ENCODE measurements at places on chromosomes 12 and 14.
A peak's percentile ranks its signal among the peaks of the same experiment; 100 is the strongest.

- DNase-seq = no peak
These were observed 73.9 kb downstream of the SPPL3 start for GRCh38 chr12:120830052-120830940.

DNA sequence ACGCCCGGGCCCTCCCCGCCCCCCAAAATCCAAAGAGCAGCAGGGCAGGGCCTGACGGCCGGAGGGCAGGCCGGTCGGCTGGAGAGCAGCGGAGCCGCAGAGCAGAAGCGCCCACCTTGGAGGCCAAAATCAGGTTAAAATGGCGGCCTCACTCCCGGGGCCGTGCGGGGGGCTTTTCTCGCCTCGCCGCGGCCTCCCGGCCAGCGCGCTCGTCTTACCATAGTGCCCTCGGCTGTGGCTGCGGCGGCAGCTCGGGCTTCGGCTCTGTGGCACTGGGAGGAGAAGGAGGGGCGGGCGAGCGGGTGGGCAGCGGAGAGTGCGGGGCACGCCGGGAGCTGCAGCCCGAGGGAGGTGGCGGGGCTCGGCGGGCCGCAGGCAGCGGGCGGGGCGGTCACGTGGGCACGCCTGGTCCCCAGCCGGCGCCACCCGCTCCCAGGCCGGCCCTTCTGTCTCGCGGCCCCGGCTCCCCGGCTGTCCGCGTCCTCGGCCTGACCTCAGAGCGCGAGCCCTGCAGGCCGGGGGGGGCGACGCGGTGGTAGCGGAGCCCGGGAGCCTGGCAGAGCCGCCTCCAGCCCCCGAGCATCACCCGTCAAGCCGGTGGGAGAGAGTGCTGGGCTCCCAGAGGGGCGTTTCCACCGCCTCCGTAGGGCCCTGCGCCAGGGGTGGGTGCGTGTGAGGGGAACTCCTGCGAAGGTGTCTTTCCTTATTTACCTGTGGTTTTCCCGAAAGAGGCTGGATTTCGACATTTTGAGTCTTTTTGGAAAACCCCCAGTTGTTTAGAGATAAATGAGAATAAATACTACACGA lies at the start of gene CFL2:
Gene CFL2, minus strand, starts transcription at position 274 of the 807 bp plus-strand sequence. Its CDS starts 53 bp downstream, at position 221.
- DNase-seq = peak; percentile 96

- no peak for DNase-seq
These were observed 49.5 kb downstream of the SLC2A13 start for GRCh38 chr12:40056373-40056772.

DNA sequence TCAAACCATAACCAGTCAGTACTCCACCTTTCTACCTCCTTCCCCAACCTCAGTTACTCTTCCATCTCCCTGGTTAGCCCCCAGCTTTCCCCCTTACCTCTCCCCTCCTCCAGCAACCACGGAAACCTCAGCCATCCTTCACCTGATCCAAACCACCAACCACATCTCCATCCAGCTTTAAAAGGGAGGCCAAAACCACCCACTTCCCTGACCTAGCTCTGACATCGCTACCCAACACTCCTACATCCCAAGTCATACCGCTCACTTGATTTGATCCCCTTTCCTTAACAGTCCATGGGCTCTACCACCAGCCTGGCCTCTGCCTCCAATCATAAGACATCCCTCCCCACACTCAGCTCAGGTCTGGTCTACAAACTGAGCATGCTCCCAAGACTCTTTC lies 1.5 kb downstream of the RAB35 start:
- no peak for DNase-seq

Data from dorsolateral prefrontal cortex (tissue), 122 donors.